ENCODE measurements at places on chromosomes 4 and X. TPM values are rescaled to one million over a fixed set of nuclear protein-coding genes. Genes with fewer than 3 reads are reported as not detected.

TMPRSS11F gene
- not detected for polyA plus RNA-seq

HSPA4L gene
- 1.3 TPM for polyA plus RNA-seq

GAGE12F gene
- not detected for polyA plus RNA-seq

ASB5 gene
- 0.24 TPM for polyA plus RNA-seq

USP17L29 gene
- not detected for polyA plus RNA-seq

PPP2R2C gene
- 0.16 TPM for polyA plus RNA-seq

ARAP2 gene
- polyA plus RNA-seq, result 14.1 TPM

DCAF16 gene
- polyA plus RNA-seq, result 4.9 TPM

NDUFC1 gene
- 90.9 TPM for polyA plus RNA-seq

SRP72 gene
- 65.8 TPM for polyA plus RNA-seq

CFAP99 gene
- polyA plus RNA-seq, result 0.15 TPM

CRMP1 gene
- 9.1 TPM for polyA plus RNA-seq

PSAPL1 gene
- polyA plus RNA-seq, result 0.58 TPM

ZNF711 gene
- 0.81 TPM for polyA plus RNA-seq

ZMAT1 gene
- polyA plus RNA-seq, result 1.9 TPM

UCP1 gene
- 0.04 TPM for polyA plus RNA-seq

ASMT gene
- polyA plus RNA-seq, result not detected

PIN4 gene
- polyA plus RNA-seq, result 19.5 TPM

HCFC1 gene
- polyA plus RNA-seq, result 29.6 TPM

PAK3 gene
- 0.51 TPM for polyA plus RNA-seq

TRIM61 gene
- polyA plus RNA-seq, result not detected

TEC gene
- polyA plus RNA-seq, result 4.5 TPM

LRCH2 gene
- 1.5 TPM for polyA plus RNA-seq

LGI2 gene
- polyA plus RNA-seq, result 0.65 TPM

RTL5 gene
- 4.6 TPM for polyA plus RNA-seq

MAGEC3 gene
- not detected for polyA plus RNA-seq

CT45A2 gene
- not detected for polyA plus RNA-seq

GPR82 gene
- polyA plus RNA-seq, result 1.3 TPM

CCKAR gene
- 0.18 TPM for polyA plus RNA-seq

SPANXA2 gene
- polyA plus RNA-seq, result not detected

MAGEE1 gene
- polyA plus RNA-seq, result 1.1 TPM

RNF150 gene
- polyA plus RNA-seq, result 1.1 TPM

NAP1L2 gene
- polyA plus RNA-seq, result not detected

LNX1 gene
- polyA plus RNA-seq, result 6.4 TPM

FGD1 gene
- 7.7 TPM for polyA plus RNA-seq

ADH1B gene
- polyA plus RNA-seq, result 25.1 TPM

CCDC110 gene
- not detected for polyA plus RNA-seq

MBNL3 gene
- polyA plus RNA-seq, result 2.7 TPM

POLN gene
- 1.5 TPM for polyA plus RNA-seq

VCX2 gene
- polyA plus RNA-seq, result not detected

EMCN gene
- 0.27 TPM for polyA plus RNA-seq

CACNA1F gene
- 0.27 TPM for polyA plus RNA-seq

CPZ gene
- 3.8 TPM for polyA plus RNA-seq

LEF1 gene
- 0.89 TPM for polyA plus RNA-seq

C4orf51 gene
- not detected for polyA plus RNA-seq

JADE3 gene
- 1.1 TPM for polyA plus RNA-seq

SPIN2A gene
- 1.8 TPM for polyA plus RNA-seq

AFP gene
- 0.16 TPM for polyA plus RNA-seq

NUDT10 gene
- polyA plus RNA-seq, result not detected

AMER1 gene
- 2.4 TPM for polyA plus RNA-seq

GPR119 gene
- polyA plus RNA-seq, result 0.07 TPM

DLG3 gene
- polyA plus RNA-seq, result 27.6 TPM

CENPI gene
- 2.8 TPM for polyA plus RNA-seq

FAM133A gene
- polyA plus RNA-seq, result 0.15 TPM

USP26 gene
- polyA plus RNA-seq, result not detected

CT45A3 gene
- not detected for polyA plus RNA-seq

MAGEB10 gene
- polyA plus RNA-seq, result not detected

SOD3 gene
- not detected for polyA plus RNA-seq

KLHL34 gene
- 1.3 TPM for polyA plus RNA-seq

NUP62CL gene
- polyA plus RNA-seq, result 9.7 TPM

Data from small intestine (tissue), 16 donors.